Stimulated activated CD4-positive, alpha-beta T cell treated with anti-CD3 and anti-CD28 coated beads, Interleukin-1b, Interleukin-23, amount 100 ng/mL, for 1 hour (primary cell): ENCODE measurements at places on chromosomes 13 and 19.

GRCh38 chr19:41462497-41462896, 19.5 kb downstream of the ERICH4 start:
- no peak for DNase-seq

DNA sequence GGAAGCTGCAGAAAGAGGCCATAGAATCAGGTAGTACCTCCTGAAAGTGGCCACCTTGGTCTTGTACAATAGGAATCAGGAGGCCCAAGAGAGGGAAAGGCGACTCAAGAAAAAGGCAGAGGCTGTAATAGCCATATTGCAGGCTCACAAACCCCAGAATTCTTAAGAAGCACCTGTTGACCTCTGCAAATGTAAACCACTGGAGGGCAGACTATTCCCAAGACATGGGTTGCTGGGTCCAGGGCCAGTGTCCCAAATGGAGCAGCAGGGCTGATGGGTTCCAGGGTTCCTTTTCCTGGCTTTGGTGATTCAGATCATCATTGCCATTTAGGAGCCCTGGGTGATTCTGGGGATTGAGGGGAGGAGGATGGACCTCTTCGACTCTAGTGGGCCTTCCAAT, 167.6 kb downstream of the B3GLCT start:
- DNase-seq, result no peak

DNA sequence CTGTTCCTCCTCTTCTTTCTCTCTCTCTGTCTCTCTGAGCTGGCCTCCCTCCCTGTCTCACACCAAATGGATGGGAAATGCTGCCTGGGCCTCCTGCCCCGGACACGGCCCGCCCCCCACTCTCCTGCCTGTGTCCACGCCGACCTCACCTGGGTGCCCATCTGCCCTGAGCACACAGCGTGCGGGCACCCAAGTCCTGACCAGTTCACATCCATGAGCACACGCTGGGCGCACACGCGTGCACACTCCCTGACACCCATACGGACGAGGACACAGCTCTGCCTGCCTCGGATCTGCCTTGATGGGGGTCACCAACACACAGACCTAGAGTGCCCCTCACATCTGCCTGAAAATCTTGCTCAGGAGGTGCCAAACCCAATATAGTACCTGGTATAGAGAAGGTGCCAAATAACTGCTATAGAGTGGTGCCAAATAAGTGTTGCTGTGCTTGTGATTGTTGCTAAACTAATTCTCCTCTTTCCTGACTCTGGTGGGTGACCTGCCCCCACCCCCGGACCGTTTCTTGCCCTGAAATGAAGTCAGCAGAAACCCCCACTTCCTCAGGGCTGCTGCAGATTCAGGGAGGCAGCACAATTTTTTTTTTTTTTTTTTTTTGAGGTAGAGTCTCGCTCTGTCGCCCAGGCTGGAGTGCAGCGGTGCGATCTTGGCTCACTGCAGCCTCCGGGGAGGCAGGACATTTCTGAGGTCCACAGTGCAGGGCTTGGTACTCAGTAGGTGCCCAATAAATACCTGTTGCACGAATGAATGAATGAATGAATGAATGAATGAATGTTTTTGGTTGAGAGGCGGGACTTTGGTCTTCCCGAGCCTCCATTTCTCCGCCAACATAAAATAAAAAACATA, 4.6 kb downstream of the NFIC start:
- no peak for DNase-seq

DNA sequence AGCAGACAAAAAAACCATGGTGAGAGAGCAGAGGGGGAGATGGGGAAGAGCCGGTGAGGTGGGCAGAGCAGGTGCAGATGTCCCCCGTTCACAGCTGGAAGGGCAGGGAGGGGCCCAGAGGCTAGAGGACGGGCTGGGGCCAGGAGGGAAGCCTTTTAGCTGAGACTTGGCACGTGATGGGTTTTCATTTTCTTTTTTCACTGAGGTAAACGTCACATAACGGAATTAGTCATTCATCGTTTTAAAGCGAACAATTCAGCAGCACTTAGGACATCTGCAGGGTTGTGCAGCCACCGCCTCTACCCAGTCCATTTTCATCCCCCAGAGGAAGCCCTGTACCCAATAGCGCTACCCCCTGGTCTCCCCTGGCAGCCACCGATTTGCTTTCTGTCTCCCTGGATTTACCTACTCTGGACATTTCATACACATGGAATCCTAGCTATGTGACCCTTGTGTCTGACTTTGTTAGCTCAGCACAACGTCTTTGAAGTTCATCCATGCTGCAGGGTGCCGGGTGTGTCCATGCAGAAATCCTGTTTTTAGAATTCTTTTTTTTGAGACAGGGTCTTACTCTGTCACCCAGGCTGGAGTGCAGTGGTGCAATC, 16.0 kb upstream of the EMC10 start:
- no peak for DNase-seq

DNA sequence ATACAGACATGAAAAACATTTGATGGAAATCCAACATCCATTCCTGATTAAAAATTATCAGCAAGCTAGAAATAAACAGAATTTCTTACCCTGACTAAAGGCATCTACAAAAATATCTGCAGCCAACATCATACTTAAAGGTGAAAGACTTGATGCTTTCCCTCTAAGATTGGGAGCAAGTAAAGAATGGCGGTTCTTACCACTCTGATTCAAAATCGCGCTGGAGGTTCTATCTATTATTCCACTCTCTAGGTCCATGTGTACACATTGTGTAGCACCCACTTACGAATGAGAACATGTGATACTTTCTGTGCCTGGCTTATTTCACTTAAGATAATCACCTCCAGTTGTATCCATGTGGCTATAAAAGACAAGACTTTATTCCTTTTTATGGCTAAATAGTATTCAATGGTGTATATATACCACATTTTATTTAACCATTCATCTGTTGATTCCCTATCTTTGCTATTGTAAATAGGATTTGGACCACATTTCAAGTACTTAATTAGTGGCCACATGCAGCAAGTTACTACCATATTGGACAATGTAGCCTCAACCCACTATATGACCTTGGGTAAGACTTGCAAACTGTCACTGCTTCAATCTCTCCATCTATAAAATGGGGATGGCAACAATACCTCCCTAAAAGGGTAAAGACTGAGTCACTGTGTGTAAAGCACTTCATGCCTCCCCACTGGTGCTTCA, 38.4 kb upstream of the CYP2A7 start:
- no peak for DNase-seq

GRCh38 chr19:44712864-44713515, 14.0 kb downstream of the CEACAM16 start:
- no peak for DNase-seq

- no peak for DNase-seq
These were observed 329.8 kb upstream of the GPC6 start for GRCh38 chr13:92896842-92897241.

DNA sequence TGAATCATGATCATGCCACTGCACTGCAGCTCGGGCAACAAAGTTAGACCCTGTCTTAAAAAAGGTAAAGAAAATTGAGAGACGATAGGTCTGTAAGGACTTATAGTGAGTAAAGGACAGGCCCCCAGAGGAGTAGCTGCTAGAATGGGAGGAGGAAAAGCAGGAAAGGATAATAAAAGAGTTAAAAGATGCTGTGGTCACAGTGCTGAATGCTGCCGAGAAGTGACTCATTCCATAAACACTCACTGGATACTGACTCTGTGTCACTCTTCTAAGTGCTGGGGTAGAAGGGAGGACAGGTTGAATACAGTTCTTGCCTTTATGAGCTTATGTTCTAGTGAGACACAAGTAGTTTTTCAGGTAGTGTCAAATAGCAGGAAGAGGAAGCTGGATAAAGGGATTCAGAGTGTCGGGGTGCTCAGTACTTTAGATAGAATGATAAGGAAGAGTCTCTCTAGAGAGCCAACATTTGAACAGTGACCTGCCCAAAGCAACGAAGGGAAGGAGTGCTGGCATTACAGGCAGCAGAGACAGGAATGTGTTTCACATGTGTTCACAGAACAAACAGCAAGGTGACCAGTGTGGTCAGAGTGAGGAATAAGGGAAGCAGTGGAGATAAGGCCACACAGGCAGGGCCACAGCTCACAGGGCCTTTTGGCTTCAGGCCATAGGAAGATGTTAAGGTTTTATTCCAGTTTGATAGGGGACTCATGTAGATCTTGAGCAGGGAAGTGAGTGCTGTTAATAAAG, 1240.5 kb downstream of the UQCRFS1 start:
- no peak for DNase-seq

DNA sequence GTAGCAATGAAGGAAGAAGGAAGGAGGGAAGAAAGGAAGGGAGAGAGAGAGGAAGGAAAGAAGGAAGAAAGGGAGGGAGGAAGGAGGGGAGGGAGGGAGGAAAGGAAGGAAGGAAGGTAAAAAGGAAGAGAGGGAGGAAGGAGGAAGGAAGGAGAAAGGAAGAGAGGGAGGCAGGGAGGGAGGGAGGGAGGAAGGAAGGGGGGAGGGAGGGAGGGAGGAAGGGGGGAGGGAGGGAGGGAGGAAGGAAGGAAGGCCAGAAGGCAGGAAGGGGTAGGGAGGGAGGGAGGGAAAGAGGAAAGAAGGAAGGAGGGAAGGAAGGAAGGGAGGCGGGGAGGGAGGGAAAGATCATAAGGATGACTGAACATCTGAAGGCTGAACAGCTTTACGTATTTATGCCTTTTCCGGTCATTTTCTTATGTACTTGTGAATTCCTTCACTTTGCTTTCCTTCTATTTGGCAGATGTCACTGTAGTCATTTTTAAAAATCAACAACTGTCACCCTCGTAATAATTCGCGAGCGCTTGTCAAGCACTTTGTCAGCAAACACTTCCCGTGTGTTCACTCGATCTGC, 6.7 kb upstream of the TTYH1 start:
- DNase-seq, result no peak

GRCh38 chr19:41106177-41106576, 8.1 kb upstream of the CYP2F1 start:
- no peak for DNase-seq

DNA sequence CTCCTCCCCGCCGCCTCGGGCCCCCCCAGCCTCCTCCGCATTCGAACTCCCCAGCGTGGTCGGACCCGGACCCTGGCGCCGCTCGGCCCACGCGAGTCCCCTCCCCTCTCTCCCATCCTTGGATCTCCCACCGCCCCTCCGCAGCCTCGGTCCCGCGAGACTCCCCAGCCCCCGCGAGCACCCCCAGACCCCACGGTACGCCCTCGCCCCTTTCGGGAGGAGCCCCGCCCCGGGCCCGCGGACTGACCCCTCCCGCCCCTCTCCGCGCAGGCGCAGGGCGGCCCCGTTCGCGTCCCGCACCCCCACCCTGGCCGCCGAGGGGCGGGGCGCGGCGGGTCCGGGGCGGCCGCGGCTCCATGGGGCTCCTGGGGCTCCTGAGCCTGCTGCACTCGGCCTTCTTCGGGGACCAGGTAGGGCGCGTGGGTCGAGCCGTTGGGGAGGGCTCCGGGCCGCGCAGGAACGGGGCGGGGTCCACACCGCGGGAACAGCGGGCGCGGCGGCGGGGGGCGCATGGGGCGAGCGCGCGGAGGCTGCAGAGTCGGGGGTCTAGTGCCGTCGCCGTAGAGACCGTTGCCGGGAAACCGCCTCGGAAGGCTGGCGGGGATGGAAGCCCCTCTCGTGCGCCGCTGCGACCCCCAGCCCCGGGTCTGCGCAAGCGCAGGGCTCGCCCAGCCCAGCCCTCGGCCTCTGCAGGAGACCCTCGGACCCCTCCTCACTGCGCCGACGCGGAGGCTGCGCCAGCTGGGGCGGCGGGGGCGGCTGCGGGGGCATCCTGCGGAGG, 3.8 kb upstream of the APC2 start:
- no peak for DNase-seq

DNA sequence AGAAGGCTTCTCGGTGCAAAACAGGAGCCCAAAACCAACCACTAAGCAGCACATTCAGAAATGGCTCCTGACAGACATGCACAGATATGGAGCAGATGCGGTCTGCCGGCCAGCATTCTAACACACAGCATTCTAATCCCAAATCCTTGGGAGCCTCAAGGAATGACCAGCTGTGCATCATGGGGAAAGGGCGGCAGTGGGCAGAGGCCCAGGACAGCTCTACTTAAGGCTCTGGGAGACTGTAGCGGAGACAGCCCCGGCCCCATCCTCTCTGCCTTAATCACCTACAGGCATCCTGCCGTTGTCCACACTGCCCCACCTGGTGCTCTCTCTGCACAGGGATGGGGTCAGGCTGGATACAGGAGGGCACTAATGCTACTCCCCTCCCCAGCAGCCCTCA, 1016.0 kb downstream of the UQCRFS1 start:
- DNase-seq, result no peak

- DNase-seq, result no peak
These were observed 180.4 kb downstream of the KATNAL1 start for GRCh38 chr13:30126903-30127428.

- DNase-seq, result no peak
These were observed 5.2 kb downstream of the DOCK9 start for GRCh38 chr13:98972627-98973026.

GRCh38 chr19:4966591-4966990, 2.3 kb upstream of the KDM4B start:
- DNase-seq, result no peak

DNA sequence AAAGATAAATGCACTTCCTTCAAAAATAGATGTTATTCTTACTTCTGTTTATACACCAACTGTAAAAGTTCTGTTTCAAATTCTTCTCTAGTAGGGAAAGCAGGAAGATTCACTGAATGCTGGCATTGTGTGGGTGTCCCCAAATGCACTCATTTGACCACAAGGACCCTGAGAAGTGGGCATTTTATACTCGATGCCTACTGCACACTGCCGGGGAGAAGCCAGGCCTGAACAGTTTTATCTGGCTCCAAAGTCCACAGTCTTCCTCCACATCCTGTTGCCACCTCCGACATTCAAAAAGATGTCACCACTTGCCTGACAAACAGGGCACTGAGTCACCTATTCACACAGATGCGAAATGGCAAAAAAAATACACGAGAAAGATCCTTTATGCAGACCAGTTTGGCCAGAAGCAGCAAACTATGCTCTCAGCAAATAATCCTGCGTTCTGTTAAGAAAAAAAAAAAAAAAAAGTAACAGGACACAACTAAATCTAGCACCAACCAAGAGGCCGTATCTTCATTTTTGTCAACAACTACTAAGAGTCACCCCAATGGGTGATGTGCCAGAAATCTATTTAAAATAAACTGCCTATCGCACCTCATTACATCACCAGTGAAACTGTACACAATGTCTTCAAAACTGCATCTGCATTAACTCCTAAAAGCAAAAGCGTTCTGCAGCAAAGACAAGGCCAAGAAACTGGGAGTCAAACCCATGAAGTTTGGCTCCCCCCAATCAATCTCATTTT, 6.2 kb downstream of the ZC3H4 start:
- DNase-seq, result no peak

DNA sequence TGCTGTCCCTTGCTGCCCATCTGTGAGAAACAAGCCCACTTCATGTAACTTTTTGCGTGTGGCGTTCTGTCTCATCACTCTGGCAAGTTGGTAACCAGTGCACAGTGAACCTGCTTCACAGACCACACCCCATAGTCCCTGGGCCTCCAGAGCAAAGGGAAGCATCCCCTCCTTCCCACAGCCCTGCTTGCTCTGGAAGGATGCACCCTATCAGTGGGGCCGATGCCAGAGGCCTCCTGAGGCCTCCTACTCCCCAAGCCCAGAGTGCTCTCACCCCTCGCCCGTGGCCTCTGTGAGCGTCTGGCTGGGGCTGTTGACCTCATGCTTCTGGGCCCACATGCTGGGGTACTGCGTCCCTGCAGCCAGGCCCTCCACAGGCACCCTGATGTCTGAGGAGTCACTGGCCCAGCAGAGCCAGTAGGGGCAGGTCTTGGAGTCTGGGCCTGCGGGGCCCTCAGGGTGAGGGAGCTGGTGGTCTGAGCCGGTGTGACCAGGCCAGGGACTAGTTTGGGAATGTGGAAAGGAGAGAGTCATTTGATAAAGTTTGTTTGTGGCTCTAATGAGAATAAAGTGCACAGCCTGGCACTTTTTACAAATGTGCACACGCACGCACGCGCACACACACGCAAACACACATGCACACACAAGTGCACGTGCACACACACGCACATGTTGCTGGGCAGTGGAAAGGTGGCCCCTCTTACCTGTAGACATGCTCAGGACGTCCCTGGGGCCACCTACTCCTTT, 5.1 kb downstream of the TMEM86B start:
- no peak for DNase-seq
